Activated T-helper 1 cell treated with anti-CD3 and anti-CD28 coated beads, Interleukin-2, amount 50 U/mL, for 16 hours (primary cell): ENCODE measurements at places on chromosomes 5 and 9.

DNA sequence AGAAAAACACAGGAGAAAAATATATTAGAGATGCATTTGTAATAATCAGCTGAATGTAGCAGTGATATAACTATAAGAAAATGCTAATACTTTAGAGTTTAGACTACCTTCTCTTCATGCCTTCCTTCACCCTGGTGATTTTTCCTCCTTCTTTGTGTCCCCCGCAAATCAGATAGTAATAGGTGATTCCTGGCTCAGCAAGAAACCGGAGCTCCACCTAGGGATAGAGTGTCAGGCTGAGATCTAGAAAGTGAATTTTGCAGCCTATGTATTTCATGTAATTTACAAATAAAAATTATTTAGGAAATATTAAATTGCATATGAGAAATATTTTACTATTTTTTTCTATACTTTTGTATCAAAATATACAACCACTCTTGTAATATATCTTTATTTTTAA is 109.8 kb upstream of the ST8SIA4 start:
- DNase-seq: no peak

DNA sequence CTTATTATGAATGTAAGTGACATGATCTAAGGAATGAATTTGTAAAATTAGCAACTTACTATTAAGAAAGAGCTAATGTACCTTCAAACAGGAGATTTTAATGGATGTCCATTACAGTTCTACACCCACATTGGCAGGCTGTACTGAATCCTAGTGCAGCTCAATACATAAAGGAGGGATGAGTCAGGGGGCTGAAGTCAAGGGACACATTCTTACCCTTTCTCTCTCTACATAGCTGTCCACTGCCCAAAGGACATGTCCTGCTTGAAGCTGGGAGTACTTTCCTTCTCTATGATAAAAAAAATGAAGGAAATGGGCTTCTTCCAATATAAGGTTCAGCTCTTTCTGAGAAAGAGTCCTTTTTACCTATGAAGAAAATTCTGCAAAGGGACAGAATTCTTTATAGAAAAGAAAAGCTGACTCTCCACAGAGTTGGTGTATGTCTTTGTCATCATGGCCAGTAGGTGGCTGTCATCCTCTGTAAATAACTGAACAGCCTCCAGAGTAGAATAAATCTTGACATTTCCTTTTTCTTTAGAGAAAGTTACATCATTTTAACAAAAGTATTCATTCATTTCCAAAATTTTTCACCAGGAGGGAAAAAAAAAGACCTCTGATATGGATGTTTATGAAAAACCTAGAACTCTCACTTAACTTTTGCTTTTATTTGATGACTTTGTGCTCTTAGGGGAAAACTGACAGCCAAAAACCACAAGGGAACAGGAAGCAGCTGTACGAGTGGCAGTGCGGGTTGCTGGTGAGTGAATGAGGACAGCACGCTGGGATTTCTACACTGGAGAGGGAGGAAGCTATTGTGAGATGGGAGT is 13.1 kb upstream of the IFNA14 start:
- DNase-seq: no peak

DNA sequence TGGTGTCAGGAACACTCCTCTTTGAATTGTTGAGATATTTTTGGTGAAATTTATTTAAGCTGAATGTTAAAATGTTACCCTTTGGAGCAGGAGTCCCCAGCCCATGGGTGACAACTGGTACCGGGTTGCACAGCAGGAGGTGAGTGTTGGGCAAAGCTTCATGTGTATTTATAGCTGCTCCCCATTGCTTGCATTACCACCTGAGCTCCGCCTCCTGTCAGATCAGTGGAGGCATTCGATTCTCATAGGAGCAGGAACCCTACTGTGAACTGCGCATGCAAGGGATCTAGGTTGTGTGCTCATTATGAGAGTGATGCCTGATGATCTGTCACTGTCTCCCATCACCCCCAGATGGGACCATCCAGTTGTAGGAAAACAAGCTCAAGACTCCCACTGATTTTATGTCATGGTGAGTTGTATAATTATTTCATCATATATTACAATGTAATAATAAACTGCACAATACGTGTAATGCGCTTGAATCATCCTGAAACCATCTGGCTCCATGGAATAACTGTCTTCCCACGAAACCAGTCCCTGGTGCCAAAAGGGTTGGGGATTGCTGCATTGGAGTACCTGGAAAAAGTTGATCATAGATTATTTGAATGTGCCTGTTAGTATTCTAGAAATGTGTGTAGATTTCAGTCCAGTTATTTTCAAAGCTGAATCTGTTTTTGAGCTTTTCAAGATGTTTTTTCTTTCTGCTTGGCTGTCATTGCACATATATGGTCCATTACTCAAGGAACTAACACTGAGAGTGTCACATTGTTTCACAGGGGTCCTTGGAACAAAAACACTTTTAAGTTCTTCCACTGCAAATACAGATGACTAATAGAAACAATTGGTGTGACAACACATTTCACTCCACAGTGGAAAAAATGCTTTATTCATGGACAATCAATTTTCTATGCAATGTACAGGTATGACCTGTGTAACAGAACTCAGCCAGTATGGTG is 104.6 kb upstream of the TNFAIP8 start:
- DNase-seq: no peak

DNA sequence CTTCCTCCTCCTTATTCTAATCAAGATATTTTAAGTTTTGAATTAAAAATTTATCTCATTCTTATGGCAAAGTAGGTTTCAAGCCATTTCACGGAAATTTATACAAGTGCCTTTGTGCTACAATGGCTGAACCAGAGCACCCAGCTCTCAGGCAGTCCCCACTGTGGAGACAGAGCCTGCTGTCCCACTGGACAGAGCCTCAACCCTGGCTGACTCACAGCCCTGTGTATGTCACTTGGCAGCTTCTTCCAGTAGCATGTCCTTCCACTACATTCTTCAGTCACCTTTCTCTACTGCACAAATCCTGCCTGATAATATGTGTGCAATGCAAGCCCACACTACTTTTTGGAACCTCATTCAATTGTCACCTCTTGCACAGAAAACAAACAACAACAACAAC is 253.1 kb downstream of the PDE4D start:
- no peak for DNase-seq

GRCh38 chr5:84113246-84114105 is 271.2 kb downstream of the EDIL3 start:
- no peak for DNase-seq

GRCh38 chr5:125316915-125317535 is 570.6 kb upstream of the ZNF608 start:
- DNase-seq: no peak

- no peak for DNase-seq
Observed at GRCh38 chr5:99314721-99315120, 385.9 kb upstream of the CHD1 start.

DNA sequence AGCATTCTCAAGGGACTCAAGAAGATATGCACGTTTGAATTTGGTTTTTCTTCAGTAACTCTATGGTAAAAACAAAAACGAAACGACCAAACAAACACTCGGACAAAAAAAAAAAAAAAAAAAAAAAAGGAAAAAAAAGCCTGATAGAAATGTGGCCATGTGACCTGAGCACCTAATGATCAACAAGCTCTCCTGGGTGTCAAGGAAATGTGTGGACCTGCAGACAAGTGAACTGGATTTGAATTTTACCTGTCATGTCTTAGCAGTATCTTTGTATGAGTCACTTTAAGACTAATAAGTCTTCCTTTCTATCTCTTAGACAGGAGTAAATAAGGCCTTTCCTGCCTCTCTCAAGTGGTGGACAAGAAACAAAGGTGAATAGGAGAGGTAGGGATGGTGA is 190.6 kb upstream of the GRIA1 start:
- DNase-seq: no peak

DNA sequence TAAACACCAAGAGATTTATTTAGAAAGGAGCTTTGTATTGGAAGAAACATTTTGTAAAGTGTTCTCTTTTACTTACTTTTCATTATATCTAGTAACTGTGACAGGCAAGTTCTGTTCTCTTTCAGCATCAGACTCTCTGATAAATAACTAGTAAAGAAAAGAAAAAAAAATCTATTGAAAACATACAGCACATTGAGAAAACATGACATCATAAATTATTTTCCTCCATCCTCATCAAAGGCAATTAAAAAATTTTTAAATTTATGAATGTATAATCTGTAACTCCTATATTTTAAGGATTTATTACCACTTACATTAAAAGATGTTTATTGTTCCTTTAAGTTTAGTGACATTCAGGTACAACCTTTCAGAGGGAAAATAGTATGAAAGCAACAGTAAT is 11.1 kb downstream of the CCNH start:
- no peak for DNase-seq

DNA sequence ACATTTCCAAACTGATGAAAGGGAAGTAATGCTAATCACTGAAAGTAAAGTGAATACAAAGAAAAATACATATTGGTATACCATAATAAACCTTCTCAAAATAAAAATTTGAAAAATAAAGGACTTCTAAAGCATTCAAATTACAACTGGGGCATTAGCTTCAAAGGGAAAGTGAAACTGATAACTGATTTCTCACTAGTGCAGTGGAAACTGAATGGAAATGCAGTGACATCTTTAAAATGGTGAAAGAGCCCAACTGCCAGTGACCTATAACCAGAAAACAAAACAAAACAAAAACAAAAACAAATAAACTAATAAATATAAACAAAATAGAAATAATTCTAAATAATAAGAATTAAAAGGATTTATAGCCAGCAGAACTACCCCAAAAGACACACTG is 297.5 kb upstream of the GRIN3A start:
- no peak for DNase-seq

- no peak for DNase-seq
Observed at GRCh38 chr5:78527054-78527859, 121.3 kb downstream of the LHFPL2 start.

DNA sequence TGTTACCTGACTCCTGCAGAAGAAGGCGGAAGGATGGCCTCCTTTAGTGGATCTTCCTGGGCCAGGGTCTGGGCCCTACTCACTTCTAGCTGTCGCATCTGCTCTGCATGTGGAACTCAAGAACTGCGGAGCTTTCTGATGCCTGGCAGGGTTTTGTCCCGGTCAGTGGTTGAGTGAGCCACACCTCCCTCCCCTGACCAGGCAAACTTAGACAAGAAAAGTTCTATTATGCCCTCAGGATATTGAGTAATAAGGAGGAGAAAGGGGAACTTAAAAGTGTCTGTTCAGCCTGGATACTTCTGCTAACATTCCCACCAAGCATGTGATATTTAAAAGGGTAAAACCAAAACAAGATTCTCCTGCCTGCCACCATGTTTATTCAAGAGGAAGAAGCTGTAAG is at the start of gene FYB1:
FYB1 (minus strand) TSS at position 127 of the 400 bp plus-strand sequence. CDS start 16,603 bp downstream, outside the sequence.
- no peak for DNase-seq

DNA sequence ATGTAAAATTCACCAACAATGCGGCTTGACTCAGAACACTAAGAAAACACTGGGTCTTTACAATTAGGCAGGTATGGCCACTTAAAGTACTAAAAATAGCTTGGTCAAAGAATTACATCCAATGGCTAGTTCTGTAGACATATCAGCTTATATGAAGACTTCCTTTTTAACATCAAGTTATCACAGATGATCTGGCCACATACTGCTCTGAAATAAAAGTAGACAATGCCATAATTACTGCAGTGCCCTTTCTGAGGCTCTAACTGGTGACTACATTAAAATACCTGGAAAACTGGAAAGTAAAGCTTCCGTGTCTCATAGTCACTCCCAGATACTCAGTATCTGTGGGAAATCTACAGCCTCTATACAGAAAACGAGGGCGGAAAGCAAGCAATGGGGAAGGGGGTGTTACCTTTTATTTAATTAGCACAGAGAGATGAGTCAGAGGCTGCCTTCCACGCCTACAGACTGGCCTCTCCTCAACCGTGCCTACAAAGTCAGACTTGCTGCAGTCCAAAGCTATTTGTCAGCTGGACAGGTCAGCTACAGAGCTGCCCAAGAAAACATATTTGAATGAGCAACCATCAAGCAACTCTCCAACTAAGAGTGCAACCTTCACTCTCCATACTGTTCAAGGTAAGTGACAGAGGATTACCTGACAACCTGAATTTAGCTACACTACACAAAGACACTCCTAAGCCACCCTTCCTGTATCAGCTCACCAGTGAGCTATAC is 8.7 kb downstream of the SERINC5 start:
- peak; percentile 21 for DNase-seq

- no peak for DNase-seq
Observed at GRCh38 chr5:80254767-80255430, 949 bp downstream of the SERINC5 start.

GRCh38 chr9:135888126-135888765 is 19.1 kb downstream of the CAMSAP1 start:
- no peak for DNase-seq

GRCh38 chr5:35182910-35183535 is 47.3 kb downstream of the PRLR start:
- DNase-seq: no peak

- no peak for DNase-seq
Observed at GRCh38 chr5:139204196-139204595, 6.0 kb upstream of the SIL1 start.

DNA sequence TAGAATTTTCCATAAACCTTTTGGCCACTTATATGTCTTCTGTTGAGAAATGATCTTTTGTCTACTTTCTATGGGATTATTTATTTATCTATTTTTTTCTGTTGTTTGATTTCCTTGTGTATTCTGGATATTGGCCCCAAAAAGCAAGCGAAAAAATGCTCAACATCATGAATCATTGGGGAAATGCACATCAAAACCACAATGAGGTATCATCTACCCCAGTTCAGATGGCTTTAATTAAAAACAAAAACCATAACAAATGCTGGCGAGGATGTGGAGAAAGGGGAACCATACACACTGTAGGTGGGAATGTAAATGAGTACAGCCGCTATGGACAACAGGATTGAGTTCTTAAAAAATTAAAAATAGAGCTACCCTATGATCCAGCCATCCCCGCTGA is 125.0 kb upstream of the LPCAT1 start:
- no peak for DNase-seq

DNA sequence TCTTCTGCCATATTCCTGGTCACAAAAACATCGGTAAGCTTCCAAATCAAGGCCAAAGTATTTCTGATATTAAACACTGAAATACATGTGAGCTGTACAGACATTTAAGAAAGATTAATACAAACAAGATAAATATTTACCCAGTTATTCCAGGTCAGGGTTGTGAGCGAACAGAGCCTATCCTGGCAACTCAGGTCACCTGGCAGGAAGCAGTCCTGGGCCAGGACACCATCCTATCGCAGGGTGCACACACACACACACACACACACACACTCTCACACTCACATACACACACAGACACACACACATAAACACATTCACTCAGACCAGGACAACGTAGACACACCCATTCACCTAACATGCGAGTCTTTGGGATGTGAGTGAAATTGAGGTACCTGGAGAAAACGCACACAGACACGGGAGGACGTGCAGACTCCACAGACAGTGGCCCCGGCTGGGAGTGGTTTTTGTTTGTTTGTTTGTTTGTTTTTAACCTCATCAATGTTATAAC is 82.4 kb upstream of the CACNA1B start:
- no peak for DNase-seq

- no peak for DNase-seq
Observed at GRCh38 chr5:168851902-168852321, 272.7 kb upstream of the PANK3 start.
